ENCODE measurements at places on chromosomes 3 and 15. TPM values are rescaled to one million over a fixed set of nuclear protein-coding genes. Genes with fewer than 3 reads are reported as not detected.

The CFAP100 gene
- total RNA-seq = not detected

The IVD gene
- total RNA-seq = 38.9 TPM

The ZNF660 gene
- 1.8 TPM for total RNA-seq

The TTC21A gene
- total RNA-seq = 3.3 TPM

The MAP6D1 gene
- 0.73 TPM for total RNA-seq

The SYNM gene
- 2.2 TPM for total RNA-seq

The EMC7 gene
- total RNA-seq = 30.9 TPM

The ZIC4 gene
- total RNA-seq = not detected

The CLDN18 gene
- total RNA-seq = not detected

The FANCD2OS gene
- not detected for total RNA-seq

The KLHL24 gene
- 27.2 TPM for total RNA-seq

The CA12 gene
- 133 TPM for total RNA-seq

The KLHL40 gene
- not detected for total RNA-seq

The ECE2 gene
- not detected for total RNA-seq

The ABI3BP gene
- 74.2 TPM for total RNA-seq

The CILP gene
- 1.5 TPM for total RNA-seq

The PRR20G gene
- total RNA-seq = not detected

The TIMMDC1 gene
- 57.1 TPM for total RNA-seq

The KLF15 gene
- 2.0 TPM for total RNA-seq

The GPR171 gene
- total RNA-seq = not detected

The ANKDD1A gene
- total RNA-seq = 7.0 TPM

The CCPG1 gene
- total RNA-seq = 18.7 TPM

The FBXW12 gene
- total RNA-seq = 0.20 TPM

The PAK6 gene
- total RNA-seq = not detected

The ZPLD1 gene
- total RNA-seq = not detected
